ENCODE measurements at places on chromosomes 5 and 9.
A peak's percentile ranks its signal among the peaks of the same experiment; 100 is the strongest.

GRCh38 chr9:110047955-110048402 is 160.0 kb downstream of the C9orf152 start:
- DNase-seq: peak; percentile 3

- no peak for DNase-seq
These were observed 19.8 kb upstream of the KCNV2 start for GRCh38 chr9:2697492-2697891.

DNA sequence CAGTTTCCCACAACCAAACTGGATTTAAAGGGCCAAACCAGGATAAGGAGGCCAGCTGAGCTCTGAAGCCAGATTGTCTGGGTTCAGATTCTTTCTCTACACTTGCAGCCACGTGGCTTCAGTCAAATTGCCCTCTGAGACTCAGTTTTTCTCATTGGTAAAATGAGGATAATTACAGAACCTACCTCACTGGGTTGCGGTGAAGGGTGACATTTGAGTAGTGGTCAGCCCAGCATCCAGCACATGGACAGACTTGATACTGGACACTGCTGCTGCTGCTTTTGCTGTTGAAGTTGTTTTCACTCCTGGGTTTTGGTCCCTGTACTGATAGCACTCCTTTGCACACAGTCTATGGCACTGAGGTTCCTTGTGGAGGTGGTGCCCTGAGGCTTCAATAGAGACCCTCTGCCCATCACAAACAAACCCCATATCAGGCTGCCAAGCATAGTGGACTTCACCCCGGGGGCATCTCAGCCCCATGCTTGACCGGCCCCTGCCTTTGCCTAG is 25.7 kb upstream of the CDKN2AIPNL start:
- DNase-seq: no peak

- DNase-seq: no peak
These were observed 49.6 kb upstream of the ITGA1 start for GRCh38 chr5:52738095-52738506.

DNA sequence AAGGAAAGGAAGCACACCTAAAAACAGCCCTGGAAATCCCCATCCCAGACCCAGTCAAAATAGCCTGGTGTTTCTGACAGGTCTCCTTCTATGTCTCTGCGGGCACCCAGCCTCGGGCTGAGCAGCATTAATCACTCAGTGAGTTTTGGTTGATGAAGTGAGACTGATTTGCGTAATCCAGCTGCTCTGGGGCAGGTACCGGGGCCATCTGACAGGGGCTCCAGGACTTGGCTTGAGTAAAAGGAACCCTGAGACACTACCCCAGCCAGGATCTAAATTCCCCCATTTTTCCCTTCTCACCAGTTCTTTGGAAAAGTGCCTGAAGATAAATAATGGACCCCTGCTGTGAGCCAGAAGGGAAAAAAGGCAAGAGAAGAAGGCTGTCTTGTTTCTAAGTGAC is 596 bp downstream of the SLC28A3 start:
- no peak for DNase-seq

DNA sequence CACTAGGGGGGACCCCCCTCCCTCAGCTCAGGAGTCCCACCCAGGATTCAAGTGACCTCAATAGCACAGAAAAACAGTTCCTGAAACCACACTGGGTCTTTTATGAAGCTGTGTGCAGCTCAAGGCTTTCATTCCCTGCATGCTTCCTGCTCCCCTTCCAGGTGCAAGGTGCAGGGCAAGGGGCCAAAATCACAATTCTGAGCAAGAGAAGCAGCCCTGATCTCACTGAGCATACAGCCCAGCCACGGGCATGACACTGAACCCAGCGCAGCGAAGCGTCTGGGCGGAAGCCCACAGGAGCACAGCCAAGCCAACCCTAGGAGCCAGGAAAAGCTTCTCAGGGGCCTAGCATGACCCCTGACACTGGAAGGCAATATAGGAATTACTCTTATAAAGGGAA is 62.9 kb downstream of the IRX2 start:
- DNase-seq: no peak

- no peak for DNase-seq
These were observed at the start of gene CDH18 for GRCh38 chr5:19987612-19988361. Gene CDH18, minus strand, starts transcription at chr5:19988200. Its CDS starts 149,214 bp downstream, at chr5:19838986.

DNA sequence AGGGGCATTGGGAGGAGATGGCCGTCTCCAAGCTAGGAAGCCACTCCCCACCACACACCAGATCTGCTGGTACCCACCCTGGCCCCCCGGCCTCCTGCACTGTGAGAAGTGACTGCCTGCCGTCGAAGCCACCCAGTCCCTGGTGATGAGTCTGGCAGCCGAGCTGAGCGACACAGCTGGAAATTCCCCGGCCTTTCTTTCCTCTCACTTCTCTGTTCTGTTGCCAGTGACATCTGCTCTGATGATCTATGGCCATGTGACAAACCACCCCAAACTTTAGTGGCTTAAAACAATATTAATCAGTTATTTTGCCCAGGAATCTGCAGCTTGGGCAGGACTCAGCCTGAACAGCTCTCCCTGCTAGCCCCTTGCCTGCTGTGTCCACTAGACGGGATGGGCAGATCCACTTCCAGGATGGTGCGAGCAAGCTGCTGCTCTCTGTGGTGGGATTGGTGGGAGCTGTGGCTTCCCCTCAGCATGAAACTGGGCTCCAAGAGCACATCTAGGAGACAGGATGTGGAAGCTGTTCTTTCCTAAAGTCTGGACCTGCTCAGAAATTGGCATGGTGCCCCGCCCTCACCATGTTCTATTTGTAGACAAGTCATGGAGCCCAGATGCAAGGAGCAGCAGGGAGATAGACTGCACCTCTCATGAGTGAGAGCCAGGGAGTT is 211.2 kb downstream of the GADD45G start:
- no peak for DNase-seq

DNA sequence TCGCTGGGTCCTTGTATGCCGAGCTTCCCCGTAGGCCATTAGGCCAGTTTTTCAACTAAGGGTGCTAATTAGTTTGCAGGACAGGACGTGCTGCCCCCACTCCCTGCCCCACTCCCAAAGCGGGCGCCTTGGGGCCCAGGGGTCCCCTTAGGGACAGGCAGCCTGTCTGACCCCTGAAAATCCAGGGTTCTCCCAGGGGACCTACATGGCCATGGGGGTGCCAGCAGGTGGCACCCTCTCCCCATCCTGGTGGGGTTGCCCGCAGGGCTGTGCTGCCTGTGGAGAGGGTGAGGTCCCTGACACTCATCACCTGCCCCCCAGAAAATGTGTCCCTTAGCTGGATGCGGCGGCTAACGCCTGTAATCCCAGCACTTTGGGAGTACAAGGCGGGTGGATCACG is 8.5 kb upstream of the CCDC187 start:
- no peak for DNase-seq

DNA sequence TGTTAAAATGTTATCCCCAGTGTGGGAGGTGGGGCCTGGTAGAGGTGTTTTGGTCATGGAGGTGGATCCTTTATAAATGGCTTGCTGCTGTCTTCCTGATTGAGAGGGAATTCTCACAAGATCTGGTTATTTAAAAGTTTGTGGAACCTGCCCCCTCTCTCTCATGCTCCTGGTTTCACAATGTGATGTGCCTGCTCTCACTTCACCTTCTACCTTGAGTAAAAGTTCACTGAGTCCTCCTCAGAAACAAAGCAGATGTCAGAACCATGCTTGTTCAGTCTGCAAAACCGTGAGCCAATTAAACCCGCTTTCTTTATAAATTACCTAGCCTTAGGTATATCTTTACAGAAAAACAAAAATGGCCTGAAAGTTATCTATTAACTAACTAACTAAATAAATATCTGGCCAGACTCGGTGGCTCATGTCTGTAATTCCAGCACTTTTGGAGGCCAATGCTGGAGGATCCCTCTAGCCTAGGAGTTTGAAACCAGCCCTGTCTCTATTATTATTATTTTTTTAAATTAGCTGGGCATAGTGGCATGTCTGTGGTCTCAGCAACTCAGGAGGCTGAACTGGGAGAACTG is 1067.4 kb downstream of the CDH9 start:
- DNase-seq: no peak

DNA sequence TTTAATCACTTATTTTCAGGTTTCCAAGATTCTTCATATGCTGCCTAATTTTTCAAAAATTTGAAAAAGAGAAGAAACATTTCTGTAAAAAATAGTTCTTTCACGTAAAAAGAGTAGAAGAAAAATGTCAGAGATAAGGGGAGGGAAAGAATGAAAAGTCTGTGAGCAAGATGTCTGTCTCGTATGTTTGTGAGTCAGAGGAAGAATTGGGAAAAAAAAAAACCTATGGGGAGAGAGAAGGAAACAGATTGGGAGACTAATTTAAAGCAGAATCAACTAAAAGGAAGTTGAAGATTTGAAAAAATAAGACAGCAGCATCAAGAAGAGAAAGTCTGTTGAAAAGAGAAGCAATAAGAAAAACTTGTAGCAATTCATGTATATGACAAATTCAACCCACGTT is 456.3 kb downstream of the HINT1 start:
- DNase-seq: no peak
